ENCODE measurements at places on chromosomes 3 and 15. TPM values are rescaled to one million over a fixed set of nuclear protein-coding genes. Genes with fewer than 3 reads are reported as not detected.

DNA sequence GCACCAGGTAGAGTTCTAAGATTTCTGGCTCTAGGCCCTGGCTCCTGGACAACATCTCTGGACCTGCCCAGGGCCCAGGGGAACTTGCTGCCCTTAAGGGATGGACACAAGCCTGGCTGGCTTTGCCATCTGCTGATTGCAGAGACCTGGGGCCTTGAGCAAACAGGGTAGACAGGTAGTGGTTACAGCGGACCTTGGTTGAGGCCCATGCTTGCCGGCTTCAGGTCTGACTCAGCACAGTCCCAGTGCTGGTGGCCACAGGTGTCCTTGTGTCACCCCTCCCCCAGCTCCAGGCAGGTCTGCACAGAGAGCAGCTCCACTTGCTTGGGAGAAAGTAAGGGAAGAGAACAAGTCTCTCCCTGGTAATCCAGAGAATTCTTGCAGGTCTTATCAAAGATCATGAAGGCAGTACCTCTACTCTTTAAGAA lies 15.9 kb upstream of the ACTL6A start:
- DNase-seq: no peak

DNA sequence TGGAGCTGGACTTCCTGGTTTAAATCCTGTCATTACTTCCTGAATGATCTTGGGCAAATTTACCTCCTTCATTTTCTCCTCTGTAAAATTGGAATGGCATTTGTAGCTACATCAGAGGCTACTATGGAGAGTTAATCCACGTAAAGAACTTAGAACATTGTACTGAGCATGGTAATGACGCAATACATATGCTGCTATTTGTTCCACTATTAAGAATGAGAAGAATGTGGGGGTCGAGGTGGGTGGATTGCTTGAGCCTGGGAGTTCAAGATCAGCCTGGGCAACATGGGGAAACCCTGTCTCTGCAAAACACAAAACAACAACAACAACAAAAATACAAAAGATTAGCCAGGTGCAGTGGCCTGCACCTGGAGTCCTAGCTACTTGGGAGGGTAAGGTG lies 250.6 kb downstream of the RYR3 start:
- DNase-seq: no peak

- no peak for DNase-seq
These were observed 201.0 kb upstream of the UBE2E2 start for GRCh38 chr3:23002151-23002550.

Gene ADAMTS7
- total RNA-seq: 0.10 TPM

DNA sequence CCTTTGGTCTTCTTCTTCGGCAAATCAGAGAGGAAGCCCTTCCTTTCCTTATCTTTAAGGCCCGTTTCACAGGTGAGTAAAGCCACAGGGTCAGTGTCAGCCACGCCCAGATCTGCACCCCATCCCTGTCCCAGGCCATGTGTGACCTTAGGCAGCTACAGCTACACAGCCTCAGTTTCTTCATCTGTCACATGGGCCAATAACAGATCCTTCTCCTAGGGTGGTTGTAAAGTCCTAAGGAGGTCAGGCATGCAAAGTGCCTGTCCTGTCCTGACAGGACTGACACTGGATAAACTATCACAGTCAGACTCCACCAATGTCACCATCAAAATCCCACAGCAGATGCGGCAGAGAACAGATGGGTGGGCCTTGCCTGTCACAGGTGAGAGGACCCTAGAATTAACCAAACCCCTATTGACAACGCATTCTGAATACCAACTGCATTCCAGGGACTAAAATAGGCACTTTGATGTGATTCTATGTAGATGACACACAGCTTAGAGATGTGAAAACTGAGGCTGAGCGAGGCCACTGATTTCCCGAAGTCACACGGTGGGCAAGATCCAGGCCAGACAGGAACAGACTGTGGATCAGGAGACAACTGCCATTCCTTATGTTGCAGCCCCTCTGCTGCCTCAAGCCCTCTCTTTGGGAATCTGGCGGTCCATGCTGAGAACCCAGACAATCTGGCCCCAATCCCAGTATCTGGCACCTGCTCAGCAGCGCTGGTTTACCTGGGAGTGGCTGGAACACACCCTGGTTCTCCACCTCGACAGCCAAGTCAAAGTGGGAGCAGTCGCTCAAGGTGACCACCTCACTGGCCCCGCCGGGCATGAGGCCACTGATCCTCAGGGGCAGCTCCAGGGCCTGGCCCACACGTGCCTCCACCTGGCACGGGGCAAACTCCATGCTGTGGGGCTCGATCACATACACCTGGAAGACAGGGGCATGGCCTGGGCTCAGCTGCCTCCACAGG lies 48.7 kb downstream of the NUP210 start:
- DNase-seq: no peak

DNA sequence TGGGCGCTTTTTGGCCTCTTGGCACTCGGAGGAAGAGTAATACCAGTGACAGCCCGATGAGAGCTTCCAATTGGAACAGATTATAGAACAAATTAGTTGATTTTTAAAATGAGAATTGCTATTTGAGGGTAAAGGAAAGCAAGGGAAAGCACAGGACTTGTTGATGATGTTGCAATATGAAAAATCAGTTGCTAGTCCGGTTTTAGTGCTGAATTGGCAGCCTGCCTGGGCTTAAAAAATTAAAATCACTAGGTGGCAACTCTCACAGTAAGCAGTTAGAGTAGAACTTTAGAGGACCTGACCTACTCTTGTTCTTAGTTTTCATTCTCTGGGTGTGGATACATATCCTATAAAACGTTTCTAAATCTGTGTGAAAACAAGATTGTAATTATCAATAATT lies 2.1 kb upstream of the SCAANT1 start:
- no peak for DNase-seq

- DNase-seq: no peak
These were observed 18.1 kb downstream of the FBN1 start for GRCh38 chr15:48627260-48627940.

Gene TICRR
- 16.8 TPM for total RNA-seq

Gene TRPC1
- total RNA-seq: 2.8 TPM

Gene KBTBD13
- not detected for total RNA-seq

Gene C3orf62
- total RNA-seq: 3.0 TPM

DNA sequence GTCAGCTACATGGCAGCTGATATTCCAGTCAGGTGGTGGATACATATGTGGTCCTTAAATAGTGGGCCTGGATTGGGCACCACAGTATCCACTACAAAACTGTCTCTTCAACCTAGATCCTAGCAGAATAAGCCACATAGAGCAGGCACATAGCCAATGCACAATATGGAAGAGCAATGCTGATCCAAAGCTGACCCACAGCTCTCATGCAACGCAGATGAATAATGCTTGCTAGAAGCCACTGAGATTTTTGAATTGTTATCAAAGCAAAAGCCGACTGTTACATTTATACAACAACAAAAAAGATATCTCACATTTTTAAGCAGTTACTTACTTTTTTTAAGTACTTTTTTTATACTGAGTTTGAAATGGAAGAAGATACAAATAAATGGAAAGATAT lies 11.2 kb downstream of the CNTN3 start:
- DNase-seq: no peak

GRCh38 chr3:111735243-111735758 lies 123.8 kb upstream of the PHLDB2 start:
- no peak for DNase-seq

Gene TP63
- total RNA-seq: 0.52 TPM

DNA sequence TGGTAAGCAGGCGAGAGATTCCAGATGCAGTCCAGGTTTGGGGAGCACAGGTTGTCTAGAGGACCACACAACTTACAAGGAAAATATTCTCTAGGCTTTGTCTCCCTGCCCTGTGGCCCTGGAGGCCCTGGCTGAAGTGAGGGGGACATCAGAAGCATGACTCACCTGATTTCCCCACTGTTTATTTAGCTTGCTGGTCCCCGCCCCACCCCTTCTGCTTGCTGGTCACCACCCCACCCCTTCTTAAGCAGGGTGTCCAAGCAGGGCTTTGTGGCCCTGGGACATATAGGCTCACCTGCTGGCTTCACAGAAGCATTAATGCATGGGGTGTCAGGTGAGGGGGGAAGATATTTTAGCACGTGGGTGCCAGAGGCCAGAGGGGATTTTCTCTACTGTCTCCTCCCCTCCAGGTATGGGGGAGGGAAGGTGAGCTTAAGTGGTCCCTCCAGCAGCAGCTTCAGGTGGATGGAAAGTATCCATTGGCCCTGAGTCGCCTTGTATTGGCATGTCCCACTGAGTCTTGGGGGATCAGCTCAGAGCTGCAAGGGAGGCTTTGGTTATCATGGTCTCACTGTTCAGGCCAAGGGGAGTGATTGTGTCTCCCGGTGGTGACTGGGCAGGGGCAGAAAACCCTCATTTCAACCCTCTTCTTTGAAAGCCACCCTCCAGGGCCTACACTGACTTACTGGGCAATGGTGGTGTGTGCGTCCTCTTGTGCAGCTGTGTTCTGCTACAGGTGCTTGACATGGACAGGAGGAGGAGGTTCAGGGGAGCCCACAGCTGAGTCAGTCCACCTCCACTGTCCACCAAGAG lies 49.8 kb downstream of the GASK1A start:
- no peak for DNase-seq

DNA sequence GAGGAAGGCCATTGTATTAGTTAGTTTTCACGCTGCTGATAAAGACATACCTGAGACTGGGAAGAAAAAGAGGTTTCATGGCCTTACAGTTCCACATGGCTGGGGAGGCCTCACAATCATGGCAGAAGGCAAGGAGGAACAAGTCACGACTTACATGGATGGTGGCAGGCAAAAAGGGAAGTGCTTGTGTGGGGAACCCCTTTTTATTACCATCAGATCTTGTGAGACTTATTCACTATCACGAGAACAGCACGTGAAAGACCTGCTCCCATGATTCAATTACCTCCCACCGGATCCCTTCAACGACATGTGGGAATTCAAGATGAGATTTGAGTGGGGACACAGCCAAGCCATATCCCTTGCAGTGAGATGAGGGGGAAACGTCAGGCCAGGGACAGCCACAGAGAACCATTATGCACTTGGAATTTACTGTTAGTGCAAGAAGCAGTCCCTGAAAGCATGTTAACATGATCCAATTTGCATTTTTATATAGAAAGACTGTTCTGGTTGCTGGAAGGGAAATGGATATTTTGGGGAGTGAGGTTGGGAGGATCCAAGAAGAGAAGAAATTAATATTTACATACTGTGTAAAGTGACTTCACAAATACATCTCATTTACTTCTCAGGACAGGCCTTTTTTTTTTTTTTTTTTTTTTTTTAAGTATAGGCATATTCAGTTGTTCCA lies 87.1 kb downstream of the ARNT2 start:
- DNase-seq: no peak

Gene ACTC1
- not detected for total RNA-seq

Gene IL16
- 58.8 TPM for total RNA-seq

DNA sequence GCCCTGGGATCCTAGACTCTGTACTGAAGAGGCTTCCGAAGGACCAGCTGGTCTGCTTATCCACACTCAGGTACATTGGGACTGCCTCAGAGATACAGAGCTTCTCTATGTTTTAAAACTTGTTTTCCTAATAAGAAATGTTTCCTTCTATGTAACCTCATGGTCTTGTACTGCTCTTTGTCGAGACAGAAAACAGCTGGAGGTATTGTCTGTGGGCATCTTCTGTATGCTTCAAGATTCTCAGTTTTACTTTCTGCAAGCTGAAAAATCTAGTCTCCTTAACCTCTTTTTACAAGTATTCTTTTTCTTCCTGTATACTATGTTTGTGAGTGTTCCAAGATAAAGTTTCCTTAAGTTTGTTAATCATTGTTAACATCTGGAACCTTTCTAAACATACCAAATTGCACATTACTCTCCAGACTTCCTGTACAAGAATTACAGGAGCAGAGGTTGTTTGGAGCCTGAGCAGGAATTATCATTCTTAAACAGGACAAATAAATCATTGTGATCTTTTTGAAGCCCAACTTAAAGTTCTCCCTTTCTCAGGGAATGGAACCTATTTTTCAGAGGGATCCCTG lies 358.3 kb upstream of the CFAP20DC start:
- no peak for DNase-seq

Gene CPEB1
- total RNA-seq: 0.21 TPM

DNA sequence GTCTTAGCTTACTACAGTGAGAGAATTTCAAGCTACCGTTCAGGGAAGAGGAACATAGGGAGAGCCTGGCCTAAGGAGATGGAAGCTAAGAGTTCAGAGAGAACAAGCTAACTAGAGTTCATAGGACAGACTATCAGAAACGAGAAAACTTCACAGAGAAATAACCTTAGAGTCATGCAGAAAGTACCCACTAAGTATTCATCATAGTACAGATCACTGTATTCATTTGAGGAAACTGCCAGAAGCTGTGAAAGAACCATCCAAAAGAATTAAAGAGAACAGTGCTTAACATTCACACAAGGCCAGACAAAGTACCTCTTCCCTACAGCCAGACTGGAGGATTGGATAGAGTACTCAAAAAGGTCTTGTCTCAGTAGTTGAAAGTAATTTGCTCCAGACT lies 15.2 kb upstream of the GBE1 start:
- no peak for DNase-seq

DNA sequence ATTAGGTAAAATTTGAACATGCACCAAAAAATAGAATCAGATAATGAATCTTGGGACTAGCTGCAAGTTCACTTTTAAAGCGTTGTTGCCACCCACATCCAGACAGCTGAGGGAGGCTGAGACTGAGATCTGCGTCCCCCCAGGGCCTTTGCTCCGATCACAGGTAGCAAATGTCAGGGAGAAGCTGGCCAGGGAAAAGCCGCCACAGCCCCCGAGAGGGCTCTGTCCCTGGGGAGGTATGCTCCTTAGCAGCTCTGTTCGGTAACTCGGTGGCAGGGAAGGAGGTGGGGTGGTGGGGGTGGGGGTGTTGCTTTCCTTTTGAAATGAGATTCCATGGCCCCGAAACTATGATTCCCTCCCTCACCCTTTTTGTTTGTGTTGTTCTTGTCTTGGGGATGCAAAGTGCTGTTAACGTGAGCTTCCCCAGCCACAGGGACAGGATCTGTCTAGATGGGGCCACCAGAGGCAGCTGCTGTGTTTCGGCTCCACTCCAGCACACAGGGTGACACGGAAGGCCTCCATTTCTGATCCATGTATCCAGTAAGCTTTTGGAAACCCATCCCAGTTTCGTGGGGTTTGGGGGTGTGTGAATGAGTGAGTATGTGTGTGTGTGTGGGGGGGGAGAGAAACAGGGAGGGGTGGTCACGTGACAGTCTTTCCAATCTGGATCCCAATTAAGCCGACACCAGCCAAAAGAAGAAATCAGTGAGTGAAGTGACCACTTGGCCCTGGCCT lies 1.1 kb upstream of the MINAR1 start:
- DNase-seq: no peak

- DNase-seq: no peak
These were observed 369.7 kb upstream of the PROK2 start for GRCh38 chr3:72154391-72155335.

GRCh38 chr3:23654571-23654970 lies 151.2 kb upstream of the UBE2E1 start:
- DNase-seq: no peak

- DNase-seq: no peak
These were observed 43.9 kb upstream of the TRPM1 start for GRCh38 chr15:31145271-31145911.

GRCh38 chr15:53251996-53252395 lies 461.9 kb upstream of the ONECUT1 start:
- DNase-seq: no peak
